Testis (tissue), 5 donors: ENCODE measurements at places on chromosomes 2 and 18.

DNA sequence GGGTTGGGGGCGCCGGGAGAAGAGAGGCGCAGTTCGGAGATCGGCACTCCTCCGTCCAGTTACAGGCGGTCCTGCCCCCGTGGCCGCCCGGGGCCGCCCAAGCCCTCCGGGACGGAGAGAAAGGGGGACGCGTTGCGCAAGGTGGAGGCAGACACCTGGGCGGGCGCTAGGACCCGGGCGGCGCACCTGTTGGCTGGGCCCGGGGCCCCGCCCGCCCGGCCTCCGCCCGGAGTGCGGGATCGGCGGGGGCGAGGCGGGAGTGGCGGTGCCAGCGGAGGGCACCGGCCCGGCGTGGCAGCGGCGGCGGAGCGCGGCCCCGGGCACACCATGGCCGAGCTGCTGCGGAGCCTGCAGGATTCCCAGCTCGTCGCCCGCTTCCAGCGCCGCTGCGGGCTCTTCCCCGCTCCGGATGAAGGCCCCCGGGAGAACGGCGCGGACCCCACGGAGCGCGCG lies at the start of gene SGPP2:
TSS of gene SGPP2 (plus strand) at position 268 of the 453 bp plus-strand sequence. CDS start at position 328, 60 bp downstream.
- DNase-seq = peak; percentile 54

GRCh38 chr2:77156599-77156998 lies 365.6 kb downstream of the LRRTM4 start:
- DNase-seq = no peak

DNA sequence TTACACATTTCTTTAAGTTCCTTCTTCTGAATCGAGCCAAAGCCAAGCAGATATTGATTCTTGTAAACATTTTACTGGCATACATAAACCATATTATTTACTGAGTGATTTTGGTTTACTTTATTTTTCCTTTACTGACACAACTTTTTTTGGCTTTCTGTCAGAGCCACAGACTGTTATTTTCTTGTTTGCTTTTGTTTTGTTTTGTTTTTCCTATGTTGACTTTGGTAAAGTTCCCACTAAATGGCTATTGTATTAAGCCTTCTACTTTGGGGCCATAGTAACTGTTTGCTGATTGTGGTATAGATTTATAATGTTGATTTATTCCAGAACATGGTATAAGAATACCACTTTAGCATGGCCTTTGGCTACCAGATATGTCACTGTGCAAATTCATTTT lies 419.4 kb downstream of the DCDC2C start:
- no peak for DNase-seq

- DNase-seq = no peak
Observed at GRCh38 chr2:171515672-171516298, 6.5 kb upstream of the CYBRD1 start.

GRCh38 chr18:66662632-66663031 lies 58.7 kb upstream of the CDH19 start:
- no peak for DNase-seq

- DNase-seq = peak; percentile 68
Observed at GRCh38 chr2:164917296-164917903, 37.9 kb downstream of the SLC38A11 start.

GRCh38 chr18:48011926-48012465 lies 81.5 kb upstream of the SMAD2 start:
- peak; percentile 2 for DNase-seq

DNA sequence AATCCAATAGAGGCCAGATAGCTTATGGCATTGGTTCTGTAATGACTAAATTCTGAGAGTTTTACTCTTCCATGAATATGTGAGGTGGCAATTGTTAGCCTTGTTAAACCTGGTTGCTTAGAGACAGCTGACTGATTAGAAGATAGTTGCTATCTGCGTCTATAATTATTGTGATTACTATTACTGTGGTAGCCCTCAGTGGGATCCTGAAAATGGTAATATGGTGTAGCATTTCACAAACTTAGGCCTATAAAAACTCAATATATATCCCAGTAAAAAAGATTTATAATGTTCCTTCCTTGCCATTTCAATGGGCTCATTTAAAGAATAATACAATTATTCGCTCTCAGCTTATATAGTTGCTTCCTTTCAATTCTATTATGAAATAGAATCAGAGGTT lies 405.8 kb upstream of the CDH2 start:
- DNase-seq = no peak

GRCh38 chr2:226796840-226797288 lies 2.8 kb downstream of the IRS1 start:
- DNase-seq = no peak

DNA sequence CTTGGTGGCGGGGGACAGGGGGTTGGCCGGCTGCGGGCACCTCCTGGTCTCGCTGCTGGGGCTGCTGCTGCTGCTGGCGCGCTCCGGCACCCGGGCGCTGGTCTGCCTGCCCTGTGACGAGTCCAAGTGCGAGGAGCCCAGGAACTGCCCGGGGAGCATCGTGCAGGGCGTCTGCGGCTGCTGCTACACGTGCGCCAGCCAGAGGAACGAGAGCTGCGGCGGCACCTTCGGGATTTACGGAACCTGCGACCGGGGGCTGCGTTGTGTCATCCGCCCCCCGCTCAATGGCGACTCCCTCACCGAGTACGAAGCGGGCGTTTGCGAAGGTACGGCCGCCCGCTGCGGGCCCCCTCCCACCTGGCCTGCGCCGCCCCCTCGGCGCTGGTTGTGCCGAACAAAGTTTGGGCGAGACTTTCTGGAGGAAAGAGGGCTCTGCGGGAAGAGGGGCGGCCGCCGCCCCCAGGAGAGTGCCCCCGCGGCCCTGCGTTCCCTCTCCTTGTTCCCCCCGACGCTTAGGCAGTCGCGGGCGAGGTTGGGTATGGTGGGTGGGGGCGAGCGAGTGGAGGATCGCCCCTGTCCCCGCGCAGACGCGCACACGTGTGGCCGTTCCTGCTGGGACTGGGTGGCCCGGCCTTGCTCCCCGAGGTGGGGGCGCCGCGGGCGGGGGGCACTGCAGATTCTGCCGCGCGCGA lies 866 bp downstream of the CRIM1 start:
- DNase-seq = peak; percentile 50

GRCh38 chr18:56175330-56176001 lies 462.9 kb downstream of the TXNL1 start:
- no peak for DNase-seq

GRCh38 chr2:55995902-55996301 lies 72.3 kb upstream of the EFEMP1 start:
- no peak for DNase-seq

DNA sequence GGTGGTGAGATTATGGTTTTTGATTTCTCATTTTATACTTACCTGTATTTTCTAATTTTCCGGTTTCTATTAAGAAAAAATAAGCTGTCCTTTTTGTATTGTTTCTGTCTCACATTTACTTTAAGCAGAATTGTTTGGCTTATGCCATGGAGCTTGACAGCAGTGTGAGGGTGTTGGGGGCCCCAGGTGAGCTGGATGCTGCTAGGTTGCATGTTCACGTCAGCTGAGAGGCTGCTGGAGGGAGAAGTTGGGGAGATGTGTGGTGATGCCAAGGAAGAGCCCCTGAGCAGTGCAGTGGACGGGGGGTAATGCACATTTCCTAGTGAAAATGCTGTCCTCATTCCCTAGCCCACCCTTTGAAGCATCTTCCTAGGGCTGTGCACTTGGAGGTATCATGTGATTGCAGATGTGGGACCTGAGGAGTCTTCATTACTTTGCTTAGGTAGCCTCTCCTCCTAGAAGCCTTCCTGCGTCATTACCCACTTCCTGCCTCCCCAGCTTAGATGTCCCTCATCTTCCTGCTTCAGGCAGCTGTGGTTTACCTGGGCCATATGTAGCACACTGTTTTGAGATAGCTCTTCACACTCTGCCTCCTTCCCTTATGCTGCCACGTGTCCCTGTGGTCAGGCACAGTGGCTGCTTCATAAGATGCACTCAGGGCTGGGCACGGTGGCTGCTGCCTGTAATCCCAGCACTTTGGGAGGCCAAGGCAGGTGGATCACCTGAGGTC lies 16.2 kb downstream of the ATG16L1 start:
- no peak for DNase-seq

DNA sequence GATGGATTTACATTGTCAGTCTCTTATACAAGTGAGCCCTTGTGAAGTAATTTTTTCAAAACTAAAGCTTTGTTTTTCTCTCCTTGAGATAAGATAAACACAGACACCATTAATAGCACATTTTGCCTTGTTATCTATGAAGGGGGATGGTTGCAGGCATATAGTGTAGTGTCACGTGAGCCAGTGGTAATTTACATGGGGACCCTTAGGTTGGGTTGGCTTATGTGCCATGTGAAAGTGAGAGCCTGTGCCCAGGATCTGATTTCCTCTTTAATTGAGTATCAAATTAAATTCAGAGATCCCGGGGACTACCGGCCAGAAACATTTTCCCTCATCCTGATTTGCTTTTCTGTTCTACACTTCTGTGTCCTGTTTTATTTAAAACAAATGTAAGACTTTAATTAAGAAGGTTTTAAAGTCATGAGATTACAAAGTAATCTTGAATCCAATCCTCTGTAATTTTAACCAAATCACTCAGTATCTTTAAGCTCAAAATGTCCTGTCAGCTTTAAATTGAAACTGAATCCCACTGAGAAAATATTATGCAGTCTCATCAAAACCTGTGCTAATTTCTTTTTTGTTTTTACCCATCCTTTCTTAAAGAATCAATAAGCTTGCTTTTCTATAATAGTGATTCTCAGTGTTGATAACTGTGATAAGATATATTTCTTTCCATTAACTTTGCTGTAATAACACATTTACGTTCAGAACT lies 63.8 kb downstream of the PTPRM start:
- no peak for DNase-seq

GRCh38 chr2:207182911-207183310 lies 17.2 kb upstream of the KLF7 start:
- DNase-seq = no peak

GRCh38 chr2:939936-940601 lies 10.6 kb upstream of the SNTG2 start:
- DNase-seq = no peak
